Activated CD4-positive, alpha-beta memory T cell treated with anti-CD3 and anti-CD28 coated beads, Interleukin-2, amount 10 ng/mL, durations not matched to agents 7 days and 5 days (primary cell): ENCODE measurements at places on chromosomes 7 and 10. TPM values are rescaled to one million over a fixed set of nuclear protein-coding genes. Genes with fewer than 3 reads are reported as not detected.

- no peaks in the 10 kb centered on the region for H3K4me1 ChIP-seq
- no peak overlapping the region for H3K4me3 ChIP-seq
- no peak for DNase-seq
- H3K27me3 ChIP-seq: peaks cover 4% of the 10 kb centered on the region
- H3K36me3 ChIP-seq: no peaks in the 10 kb centered on the region
- H3K27ac ChIP-seq: no peak overlapping the region
Measured at GRCh38 chr7:37769726-37770125, 78.7 kb upstream of the NME8 start.

DNA sequence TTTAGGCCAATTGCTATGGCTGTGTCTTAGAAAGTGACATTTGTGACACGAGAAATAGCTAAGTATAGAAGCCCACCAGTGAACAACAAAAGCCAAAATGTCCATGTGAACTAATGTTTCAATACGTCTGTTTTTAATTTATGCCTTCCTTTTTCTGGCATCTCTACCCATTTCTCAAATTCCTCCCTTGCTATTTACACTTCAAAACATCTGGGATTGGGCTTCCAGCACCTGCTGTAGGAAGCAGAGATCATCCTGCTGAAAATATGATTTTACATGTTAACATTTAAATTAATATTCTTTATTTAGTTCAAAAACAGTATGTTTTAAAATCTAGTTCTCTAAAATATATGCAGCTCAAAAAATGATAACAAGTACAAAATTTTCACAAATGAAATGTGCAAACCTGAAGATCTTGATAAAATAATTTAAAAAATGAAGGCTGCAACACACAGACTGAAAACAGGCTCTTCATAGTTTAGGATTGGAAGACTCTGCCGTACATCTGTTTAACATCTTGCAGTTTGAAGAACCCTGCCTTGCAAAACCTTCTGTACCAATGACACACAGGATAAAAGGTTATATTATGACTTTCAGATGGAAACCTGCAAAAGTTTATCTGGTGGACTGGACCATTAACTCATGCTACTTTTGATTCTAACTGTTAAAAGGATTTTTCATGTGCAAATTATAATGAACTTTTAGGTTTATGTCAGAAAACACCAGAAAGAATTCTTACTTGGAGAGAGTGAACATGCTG is 408.4 kb downstream of the SUGCT start:
- H3K27ac ChIP-seq: no peak overlapping the region
- H3K27me3 ChIP-seq: no peaks in the 10 kb centered on the region
- no peaks in the 10 kb centered on the region for H3K4me1 ChIP-seq
- no peak for DNase-seq
- no peaks in the 10 kb centered on the region for H3K36me3 ChIP-seq
- H3K4me3 ChIP-seq: no peak overlapping the region

- H3K27me3 ChIP-seq: no peaks in the 10 kb centered on the region
- no peaks in the 10 kb centered on the region for H3K36me3 ChIP-seq
- no peak for DNase-seq
- no peaks in the 10 kb centered on the region for H3K4me1 ChIP-seq
- H3K4me3 ChIP-seq: no peak overlapping the region
- no peak overlapping the region for H3K27ac ChIP-seq
Measured at GRCh38 chr10:25696013-25696708, 237.9 kb upstream of the MYO3A start.

DNA sequence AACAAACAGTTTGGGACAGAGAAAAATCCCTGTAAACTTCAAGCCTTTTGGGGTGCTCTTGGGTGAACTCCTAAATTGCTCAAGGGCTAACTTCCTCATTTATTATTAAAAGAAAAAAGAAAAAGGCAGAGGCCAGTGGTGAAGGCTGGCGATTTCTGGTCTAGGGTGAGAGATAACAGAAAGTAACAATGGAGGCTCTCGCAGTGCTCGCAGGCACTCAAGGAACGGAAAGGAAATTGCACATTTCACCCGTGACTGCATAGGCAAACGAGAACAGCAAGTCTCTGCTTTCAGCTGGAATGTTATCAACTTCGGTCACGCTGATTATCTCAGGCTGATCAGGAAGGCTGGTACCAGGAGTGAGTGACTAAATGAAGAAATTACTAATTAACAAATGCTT is 70.7 kb downstream of the PRKAG2 start:
- H3K4me1 ChIP-seq: no peaks in the 10 kb centered on the region
- no peaks in the 10 kb centered on the region for H3K27me3 ChIP-seq
- no peaks in the 10 kb centered on the region for H3K36me3 ChIP-seq
- no peak for DNase-seq
- H3K4me3 ChIP-seq: no peak overlapping the region

DNA sequence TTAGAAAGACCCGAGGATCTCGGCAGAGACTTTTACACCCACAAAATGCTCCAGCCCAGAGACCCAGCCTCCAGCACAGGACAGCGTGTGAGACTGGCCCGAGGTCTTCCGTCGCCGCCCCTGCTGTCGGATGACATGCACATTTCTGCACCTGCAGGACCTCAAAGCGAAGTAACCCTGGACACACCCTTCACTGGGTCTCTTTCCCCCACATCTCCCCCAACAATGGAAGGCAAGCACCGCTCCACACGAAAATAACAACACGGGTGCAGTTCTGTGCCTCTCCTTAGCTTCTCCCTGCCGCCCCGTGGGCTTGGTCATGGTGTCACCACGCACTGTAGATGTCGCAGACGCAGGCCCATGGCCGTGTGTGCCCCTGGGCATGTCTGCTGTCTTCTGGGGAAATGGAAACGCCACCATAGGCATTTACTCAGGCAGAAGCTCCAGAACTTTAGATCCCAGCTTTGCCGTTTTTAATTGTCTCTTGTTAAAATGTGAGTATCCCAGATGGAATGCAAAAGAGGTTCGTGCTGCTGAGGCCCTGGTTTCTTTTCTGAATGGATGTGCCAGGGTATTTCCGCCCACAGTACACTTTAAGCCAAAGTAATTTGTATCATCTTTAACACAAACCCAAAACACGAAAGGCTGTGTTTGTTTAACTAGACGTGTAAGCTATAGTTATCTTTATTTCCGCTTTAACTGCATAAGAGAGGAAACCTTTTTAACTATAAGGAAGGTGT is 237.9 kb downstream of the MGMT start:
- no peak overlapping the region for H3K27ac ChIP-seq
- H3K36me3 ChIP-seq: no peaks in the 10 kb centered on the region
- no peak overlapping the region for H3K4me3 ChIP-seq

DNA sequence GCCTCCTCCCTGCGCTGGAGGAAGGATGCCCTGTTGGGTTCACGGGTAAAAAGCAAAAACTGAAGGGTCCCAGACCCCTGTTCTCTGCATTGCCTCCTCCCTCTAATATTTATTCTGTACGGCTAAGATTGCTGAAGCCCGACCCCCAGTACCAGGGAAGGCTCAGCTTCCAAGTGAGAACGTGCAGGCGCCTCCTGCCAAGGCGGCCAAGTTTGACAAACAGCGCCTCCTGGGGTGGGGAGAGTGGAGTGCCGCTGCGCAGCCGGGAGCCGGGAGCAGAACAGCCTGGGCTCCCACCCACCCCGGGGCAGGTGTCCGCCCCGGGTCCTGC is 4.7 kb upstream of the EBF3 start:
- H3K36me3 ChIP-seq: peaks cover 5% of the 10 kb centered on the region
- no peak overlapping the region for H3K27ac ChIP-seq
- peaks cover 15% of the 10 kb centered on the region for H3K4me1 ChIP-seq

DNA sequence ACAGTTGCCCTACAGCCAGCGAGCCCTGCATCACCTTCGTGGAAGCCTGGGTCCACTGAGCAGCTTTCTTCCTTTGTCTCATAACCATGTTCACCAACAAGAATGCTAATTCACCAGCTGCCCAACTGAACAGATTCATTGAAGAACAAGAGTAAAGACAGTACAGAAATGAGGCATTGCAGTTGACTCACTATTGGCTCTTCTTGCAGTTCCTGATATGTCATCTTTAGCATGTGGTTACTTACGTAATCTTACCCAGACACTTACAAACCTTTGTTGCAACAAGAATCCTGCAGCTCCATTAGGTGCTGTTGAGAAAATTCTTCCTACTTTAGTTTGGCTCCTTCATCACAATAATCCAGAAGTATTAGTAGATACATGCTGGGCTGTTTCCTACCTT is 174.0 kb upstream of the TPK1 start:
- H3K27me3 ChIP-seq: no peaks in the 10 kb centered on the region
- no peaks in the 10 kb centered on the region for H3K36me3 ChIP-seq
- H3K27ac ChIP-seq: no peak overlapping the region

GRCh38 chr7:131235489-131236317 is 92.0 kb upstream of the MKLN1 start:
- peaks cover 68% of the 10 kb centered on the region for H3K4me1 ChIP-seq
- H3K36me3 ChIP-seq: peaks cover 5% of the 10 kb centered on the region
- peak overlapping the region; percentile 23 for H3K4me3 ChIP-seq
- H3K27ac ChIP-seq: peak overlapping the region; percentile 84
- H3K27me3 ChIP-seq: no peaks in the 10 kb centered on the region

GRCh38 chr10:112811741-112812551 is 138.1 kb upstream of the TCF7L2 start:
- no peak for DNase-seq
- no peaks in the 10 kb centered on the region for H3K27me3 ChIP-seq
- peaks cover 34% of the 10 kb centered on the region for H3K4me1 ChIP-seq
- H3K27ac ChIP-seq: no peak overlapping the region

PON3 gene
- total RNA-seq: not detected

TRIM8 gene
- 53.0 TPM for total RNA-seq

SP8 gene
- not detected for total RNA-seq

ADAM22 gene
- 1.5 TPM for total RNA-seq
